Occipital lobe (tissue), 3 donors: ENCODE measurements at places on chromosomes 4 and X. TPM values are rescaled to one million over a fixed set of nuclear protein-coding genes. Genes with fewer than 3 reads are reported as not detected.

DNA sequence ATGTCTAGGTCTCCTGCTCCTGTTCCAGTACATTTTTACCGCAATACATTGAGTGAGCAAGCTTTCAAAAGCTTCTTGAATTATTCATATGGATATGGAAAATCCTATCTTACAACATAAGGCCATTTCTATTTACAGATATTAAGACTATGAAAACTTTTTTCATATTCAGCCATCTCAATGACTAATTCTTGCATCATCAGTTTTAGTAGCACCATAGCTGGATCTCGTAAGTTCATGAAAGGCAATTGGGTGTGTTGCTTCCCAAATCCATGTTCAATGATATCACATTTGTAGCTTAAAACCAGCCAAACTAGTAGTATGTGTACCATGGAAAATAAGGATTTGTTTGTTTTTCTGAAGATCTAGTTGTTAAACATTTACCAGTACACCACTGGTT, 118.3 kb upstream of the GABRA2 start:
- no peak for DNase-seq

- no peak for DNase-seq
Observed at GRCh38 chr4:14874990-14875389, 127.3 kb upstream of the CPEB2 start.

DNA sequence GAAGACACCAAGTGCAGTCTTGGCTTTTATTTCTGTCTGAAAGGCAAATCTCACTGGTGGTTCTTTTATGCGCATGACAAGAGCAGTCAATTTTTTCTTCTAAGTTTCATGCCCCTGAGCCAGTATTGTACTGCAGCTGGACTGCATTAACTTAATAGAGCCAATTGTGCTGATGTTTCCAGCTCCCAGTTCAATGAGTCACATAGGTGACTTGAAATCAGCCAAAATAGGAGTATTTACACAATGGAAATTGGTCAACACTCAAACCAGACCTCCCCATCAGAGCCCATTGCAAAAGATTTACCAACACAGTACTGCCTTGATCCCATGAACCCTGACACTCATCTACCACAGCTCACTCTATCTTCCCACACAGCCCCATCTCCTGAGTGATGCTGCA, 100.3 kb upstream of the GUCY1A1 start:
- no peak for DNase-seq

GRCh38 chr4:151990201-151990600, 229.4 kb upstream of the GATB start:
- DNase-seq = no peak

MAGEA11 gene
- total RNA-seq = not detected
